ENCODE measurements at places on chromosomes 1 and 21.

DNA sequence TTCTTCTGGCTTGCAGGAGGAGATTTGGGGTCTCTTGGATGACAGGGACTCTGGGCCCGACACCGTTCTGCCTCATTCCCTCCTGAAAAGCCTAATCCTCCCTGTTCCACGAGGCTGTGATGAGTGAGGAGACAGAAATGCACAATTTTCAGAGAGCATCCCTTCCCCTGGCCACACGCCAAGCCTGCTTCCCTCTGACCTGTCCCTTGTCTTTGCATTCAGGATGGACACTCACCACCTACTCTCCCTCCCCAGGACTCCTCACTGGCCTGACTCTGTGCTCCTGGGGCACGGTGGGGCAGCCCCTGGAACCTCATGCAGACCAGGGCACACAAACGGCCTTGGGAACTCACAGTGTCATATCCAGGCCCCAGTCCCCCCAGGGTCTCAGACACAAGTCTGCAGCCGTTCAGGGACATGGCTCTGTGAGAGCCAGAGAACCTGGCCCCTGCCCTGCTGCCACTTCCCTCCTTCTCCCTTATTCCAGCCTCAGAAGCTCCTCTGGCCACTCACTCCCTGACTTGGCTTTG is 3.5 kb upstream of the PRAMEF12 start:
- DNase-seq = no peak

DNA sequence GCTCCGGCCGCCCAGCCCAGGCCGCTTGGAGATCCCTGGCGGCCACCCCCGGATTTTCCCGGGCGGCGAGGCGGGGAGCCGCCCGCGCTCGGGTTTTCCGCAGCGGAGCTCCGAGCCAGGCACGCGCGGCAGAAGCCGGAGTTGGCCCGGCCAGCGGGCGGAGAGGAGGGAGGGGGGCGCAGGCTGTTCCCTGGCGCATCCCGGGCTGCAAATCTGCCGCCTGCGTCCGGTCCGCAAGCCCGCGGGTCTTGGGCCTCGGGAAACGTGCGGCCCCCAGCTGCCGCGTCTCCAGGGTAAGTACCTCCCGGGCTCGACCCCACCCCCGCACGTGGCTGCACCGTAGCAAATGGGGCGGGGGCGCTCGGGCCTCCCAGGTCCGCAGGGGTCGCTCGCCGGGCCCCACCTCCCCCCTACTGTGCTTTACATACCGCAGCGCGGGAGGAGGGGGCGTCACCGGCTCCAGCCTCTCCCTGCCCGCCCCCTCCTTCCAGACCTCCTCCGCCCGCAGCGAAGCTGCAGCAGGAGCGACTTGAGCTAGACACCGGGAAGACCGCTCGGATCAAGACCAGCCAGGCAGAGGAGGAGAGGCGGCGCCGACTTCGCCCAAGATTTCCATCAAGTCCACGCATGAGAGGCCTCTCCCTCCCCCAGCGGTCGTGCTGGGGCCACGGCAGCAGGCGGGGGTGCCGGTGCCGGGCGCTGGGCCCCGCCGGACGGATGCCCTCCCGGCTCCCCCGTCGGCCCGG is 1.6 kb downstream of the TMEM200B start:
- DNase-seq = no peak

GRCh38 chr21:21661741-21662140 is 663.5 kb downstream of the NCAM2 start:
- DNase-seq = no peak

GRCh38 chr1:15870421-15870820 is 22.9 kb downstream of the SPEN start:
- no peak for DNase-seq
